ENCODE measurements at places on chromosomes 11 and 22.

- no peak for DNase-seq
Observed at GRCh38 chr11:133995066-133995465, 38.3 kb upstream of the IGSF9B start.

GRCh38 chr22:31020334-31020733, 51.3 kb downstream of the TUG1 start:
- DNase-seq: no peak

DNA sequence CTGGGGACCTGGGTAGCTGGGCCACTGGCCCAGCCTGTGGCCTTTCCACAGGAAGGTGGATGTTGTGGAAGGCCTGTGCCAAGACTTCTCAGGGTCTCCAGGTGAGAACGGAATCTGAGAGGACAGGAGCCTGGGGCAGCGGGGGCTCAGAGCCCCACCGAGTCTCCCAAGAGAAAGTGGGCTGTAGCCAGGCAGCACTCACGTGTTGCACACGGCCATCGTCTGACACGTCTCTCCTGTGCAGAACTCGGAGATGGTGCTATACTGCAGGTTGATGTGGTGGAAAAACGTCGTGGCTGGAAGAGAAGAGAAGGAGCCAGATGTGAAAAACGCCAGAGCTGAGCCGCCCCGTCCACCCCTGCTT, 6.4 kb downstream of the MOB2 start:
- no peak for DNase-seq

- DNase-seq: peak; percentile 37
Observed at GRCh38 chr11:109668973-109669634, 247.1 kb downstream of the C11orf87 start.
